ENCODE measurements at places on chromosomes 4 and X.

- no peak for DNase-seq
These were observed 19.7 kb upstream of the ALG13 start for GRCh38 chrX:111661241-111661640.

DNA sequence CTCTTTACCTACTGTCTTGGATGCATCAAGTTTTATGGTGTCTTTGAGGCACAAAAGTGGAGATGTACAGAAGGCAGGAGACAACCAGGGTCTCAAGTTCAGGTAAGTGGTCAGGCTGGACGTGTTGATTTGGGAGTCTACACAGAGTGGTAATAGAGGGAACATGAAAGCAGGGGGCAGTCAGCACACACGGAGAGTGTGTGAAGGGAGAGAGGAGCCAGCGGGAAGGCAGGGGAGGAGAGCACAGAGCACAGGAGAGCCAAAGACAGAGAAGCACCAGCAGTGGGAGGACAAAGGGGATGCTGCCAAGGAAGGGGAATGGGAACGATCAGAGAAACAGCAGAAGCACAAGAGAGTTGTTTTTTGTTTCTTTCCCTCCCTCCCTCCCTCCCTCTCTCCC is 32.9 kb downstream of the TMEM150C start:
- DNase-seq: no peak

DNA sequence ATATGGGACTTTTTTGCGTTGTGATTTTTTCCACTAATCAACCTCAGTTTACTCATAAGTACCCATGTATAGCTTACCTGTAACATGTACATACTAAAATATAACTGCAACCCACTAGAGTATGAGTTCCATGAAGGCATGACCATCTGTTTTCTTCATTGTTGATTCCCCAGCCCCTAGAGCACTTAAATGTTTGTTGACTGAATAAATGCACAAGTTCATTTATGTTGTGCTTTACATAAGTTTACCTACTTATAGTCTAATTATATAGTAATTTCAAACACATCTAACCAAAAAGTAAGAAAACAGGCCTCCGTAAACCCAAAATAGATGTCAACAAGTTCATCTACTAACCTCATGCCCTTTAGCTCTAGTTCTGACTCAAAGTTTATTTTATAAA is 34.7 kb downstream of the DCHS2 start:
- no peak for DNase-seq

DNA sequence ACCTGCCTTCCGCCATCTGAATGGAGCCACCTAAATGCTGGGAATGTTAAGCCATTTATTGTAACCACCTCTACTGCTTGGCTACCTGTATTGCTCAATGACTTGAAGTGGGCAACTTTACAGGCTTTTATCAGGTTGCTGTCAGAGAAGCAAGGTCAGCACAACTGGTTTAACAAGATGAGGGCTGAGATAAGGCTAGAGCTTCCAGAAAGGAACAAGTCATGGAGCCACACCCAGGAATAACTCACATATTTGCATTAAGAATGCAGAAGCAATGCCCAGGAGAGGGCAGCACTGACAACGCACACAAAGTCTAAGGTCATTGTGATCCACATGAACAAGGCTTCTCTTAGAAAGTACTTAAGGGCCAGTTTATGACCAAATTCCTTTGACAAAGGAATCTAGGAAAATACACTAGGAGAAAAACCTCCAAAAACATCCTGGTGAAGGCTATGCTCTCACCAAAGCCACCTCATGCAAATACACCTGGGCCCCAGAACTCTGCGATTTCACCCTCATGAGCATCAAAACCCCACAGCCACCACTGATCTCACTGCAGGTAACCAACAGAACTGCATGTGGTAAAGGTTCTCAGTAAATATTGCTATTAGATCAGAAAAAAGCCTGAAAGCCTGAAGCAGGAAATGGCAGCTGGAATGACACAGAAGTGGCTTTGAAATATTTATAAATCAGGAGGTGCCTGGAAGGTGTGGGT is 15.0 kb upstream of the STS start:
- no peak for DNase-seq

- DNase-seq: no peak
These were observed 12.1 kb upstream of the DCTD start for GRCh38 chr4:182929296-182929695.
